ENCODE measurements at places on chromosomes 3 and 15.

DNA sequence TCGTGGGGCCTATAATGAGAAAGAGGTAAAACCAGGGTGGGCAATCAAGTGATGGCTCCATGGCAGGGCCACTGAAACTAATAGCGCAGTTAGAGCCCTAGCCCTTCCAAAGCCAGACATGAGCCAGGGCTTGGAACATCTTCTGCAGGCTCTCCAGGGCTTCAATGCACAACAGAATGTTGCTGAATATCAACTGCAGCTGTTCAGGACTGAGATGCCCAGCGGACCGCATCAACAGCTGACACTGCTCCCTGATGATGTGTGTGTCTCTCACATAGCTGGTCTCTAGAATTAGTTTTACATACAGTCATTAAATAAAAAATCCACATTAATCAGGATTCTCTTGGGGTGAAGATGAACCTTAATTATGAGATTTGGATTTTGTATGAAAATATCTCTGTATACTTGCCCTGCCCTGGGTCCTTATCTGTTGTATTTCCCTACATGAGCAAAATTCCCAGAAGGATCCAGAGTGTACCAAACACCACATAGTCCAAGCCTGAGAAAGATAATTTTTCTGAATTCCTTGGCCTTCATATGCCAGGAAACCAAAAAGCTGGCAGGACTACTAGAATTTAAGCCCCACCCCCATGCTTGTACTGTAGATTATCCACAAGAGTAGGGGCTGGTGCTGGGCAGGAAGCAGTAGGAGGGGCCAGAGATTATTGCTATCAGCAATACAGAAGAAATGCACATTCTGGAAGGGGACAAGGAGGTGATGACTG is 7.7 kb upstream of the GOLGB1 start:
- DNase-seq, result no peak

GRCh38 chr3:58082047-58082446 is 73.8 kb downstream of the FLNB start:
- DNase-seq, result peak; percentile 70

DNA sequence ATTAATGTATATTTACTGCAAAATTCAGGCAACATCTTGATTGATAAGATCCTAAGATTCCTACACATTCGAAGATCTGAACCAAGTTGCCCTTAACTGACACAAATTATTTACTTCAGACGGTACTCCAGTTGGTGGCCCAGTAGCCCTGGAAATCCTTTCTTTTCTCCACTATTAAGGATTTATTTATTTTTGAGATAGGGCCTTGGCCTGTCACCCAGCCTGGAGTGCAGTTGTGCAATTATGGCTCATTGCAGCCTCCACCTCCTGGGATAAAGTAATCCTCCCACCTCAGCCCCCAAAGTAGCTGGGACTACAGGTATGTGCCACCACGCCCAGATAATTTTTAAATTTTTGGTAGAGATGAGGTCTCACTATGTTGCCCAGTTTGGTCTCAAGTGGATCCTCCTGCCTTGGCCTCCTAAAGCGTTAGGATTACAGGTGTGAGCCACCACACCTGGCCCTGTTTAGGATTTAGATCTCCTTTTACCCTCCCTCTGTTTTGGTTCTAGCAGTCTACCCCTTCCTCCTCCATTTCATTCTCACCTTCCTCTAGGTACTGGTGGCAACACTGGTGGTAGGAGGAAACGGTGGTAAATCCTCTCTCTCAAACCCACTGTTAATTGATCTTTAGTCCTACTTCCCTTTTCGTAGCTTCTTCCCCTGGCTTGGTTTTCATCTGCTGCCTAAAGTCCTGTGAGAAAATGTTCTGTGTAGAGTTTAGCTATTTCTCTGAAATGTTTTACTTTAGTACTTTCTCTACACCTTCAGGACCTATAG is 12.7 kb upstream of the ZNF609 start:
- DNase-seq, result no peak

- DNase-seq, result no peak
These were observed 4.5 kb downstream of the NR1I2 start for GRCh38 chr3:119786409-119786808.

All from suppressor macrophage treated with lipopolysaccharide for 1 hour (primary cell).